Activated CD4-positive, CD25-positive, alpha-beta regulatory T cell (primary cell): ENCODE measurements at places on chromosomes 1 and 21.

- DNase-seq: no peak
These were observed 104.8 kb upstream of the ATP1A1 start for GRCh38 chr1:116268211-116268610.

GRCh38 chr21:14308234-14308633 lies 74.7 kb downstream of the HSPA13 start:
- no peak for DNase-seq

DNA sequence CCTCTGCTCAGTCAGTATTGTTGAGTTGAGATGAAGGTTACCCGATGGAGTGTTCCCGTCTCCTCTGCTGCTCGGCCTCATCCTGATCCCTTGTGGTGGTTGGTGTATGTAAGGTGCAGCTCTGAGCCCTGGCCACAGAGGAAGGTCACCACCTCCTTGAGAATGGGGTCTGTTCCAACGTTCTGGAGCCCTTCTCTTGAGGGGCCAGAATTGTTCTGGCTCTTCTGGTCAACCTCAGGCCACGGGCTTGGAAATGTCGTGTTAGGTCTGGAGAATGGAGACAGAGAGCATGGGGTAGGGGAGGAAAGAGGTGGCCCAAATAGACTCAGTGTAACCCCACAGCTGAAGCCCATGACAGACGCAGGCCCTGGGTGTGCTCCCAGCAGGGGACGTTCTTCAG lies 62.3 kb upstream of the ETV3 start:
- DNase-seq: no peak

GRCh38 chr1:156295391-156295947 lies at the start of gene GLMP:
TSS of gene GLMP (minus strand) at chr1:156295679. CDS start at chr1:156295645, 34 bp downstream.
- peak; percentile 29 for DNase-seq

- no peak for DNase-seq
These were observed 231.4 kb downstream of the CHRM3 start for GRCh38 chr1:239617731-239618130.

DNA sequence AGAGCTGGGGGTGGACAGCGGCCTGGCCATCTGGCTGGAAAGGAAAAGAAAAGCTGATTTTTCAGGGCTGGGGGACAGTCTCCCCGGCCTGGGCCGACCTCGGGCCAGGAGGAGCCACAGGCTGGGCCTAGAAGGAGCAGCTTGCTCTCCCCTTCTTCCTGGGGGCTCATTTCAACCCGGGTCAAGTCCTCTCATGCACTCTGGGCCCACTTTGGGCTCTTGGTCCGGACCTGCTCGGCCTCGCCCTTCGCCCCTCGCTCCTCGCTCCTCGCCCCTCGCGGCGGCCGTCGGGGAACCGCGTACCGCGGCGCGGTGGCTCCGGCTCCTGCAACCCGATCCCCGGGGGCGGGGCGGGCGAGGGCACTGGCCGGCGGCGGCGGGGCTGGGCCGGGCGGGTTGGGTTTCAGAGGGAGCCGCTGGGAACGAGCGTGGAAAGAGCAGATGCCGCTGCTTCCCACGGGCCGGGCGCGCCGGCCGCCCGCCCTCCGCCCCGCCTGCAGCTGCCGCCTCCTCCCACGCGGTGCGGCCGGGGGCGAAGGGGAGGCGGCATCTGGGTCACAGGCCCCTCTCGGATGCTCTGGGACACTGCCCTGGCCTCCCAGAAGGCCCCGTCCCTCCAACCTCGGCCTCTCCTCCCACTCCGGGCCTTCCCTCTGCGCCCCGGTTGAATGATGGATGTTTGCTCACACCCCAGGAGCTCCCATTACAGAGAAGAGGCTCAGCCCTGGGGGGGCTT lies 6.6 kb downstream of the HEYL start:
- no peak for DNase-seq

- no peak for DNase-seq
These were observed at the start of gene KAZN for GRCh38 chr1:14598498-14599182. TSS of gene KAZN (plus strand) at chr1:14598685.

- no peak for DNase-seq
These were observed 54.3 kb upstream of the ASB17 start for GRCh38 chr1:75986478-75986877.

DNA sequence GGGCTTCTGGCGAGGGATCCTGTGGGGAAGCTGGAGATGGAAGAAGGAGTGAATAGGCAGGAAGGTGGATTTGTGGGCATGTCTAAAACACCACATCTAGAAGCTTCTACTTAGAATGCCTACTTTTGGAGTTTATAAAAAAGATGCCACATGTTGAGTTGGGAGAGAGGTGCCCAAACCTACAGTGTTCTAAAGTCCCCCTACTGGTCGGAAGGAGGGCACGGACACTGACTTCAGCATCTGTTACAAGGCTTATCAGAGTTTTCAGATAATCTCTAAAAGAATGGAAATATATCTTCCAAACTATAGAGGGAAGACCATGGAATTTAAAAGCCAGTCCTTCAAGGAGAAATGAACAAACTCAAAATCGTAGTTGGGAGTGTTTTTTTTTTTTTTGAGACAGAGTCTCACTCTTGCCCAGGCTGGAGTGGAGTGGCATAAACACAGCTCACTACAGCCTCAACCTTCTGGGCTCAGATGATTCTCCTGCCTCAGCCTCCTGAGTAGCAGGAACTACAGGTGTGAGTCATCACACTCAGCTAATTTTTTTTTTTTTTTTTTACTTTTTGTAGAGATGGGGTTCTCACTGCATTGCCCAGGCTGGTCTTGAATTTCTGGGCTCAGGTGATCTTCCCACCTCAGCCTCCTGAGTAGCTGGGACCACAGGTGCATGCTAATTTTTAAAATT lies 14.8 kb downstream of the IBA57 start:
- DNase-seq: no peak

DNA sequence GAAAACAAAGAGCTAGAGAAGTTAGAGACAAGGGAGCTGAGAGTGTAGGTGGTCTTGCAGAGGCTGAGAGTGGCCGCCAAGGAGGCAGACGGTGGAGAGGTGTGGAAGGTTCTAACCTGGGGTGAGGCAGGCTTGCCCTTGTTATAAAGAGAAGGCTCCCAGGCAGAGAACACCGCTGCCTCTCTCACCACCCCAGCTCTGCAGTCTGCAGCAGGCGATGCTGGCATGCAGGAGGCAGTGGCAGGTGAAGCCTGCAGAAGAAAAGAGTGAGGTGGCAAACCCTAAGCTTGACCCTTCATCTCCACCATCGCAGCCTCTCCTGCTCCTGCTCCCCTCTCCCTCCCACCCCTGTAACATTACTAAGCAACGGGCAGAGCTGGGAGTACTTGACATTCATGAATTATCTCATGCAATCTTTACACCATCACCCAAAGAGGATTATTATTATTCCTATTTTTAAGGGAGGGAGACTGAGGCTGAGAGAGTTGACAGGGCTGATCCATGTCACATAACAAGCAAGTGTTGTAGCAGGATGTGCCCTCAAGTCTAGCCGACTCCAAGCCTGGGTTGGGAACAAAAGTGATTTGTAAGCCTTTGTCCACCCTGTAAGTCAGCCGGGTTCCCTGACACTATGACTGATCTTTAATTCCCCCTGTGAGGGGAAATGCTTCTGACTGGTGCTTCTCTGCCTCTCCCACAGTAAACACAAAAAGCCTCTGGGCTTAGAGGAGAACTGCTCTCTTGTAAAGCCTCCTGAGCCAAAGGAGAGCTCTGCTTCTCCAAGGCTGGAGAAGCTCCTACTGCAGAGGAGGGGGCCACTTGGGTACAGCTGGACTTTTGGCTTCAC lies 36.1 kb downstream of the KANK4 start:
- no peak for DNase-seq

DNA sequence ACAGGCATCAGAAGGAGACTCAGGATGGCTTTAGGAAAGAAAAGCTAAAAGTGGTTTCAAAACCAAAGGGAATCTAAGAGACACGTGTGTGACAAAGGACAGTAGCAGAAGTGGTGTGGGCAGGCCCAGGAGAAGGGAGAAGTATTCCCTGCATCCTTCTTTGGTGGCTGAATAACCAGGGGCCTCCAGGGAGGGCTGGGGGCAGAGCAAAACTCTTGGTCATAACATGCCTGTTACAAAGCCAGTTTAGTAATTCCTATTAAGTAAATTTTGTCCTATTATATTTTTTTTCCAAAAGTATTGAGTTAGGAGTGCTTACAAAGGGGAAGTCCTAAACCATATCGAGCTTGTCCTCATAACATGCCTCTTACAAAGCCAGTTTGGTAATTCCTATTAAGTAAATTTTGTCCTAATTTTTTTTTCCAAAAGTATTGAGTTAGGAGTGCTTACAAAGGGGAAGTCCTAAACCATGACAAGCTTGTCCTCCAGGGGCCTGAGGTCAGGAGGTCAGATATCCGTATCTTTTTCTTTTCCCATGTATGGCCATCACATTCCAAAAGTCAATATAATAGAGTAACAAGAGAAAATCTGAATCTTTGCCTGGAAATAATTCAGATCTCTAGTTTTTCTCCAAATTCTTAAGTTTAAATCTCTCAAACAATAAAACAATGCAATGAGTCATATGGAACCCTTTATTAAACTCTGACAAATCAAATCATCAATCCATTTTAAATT lies 509.2 kb downstream of the LTN1 start:
- no peak for DNase-seq

DNA sequence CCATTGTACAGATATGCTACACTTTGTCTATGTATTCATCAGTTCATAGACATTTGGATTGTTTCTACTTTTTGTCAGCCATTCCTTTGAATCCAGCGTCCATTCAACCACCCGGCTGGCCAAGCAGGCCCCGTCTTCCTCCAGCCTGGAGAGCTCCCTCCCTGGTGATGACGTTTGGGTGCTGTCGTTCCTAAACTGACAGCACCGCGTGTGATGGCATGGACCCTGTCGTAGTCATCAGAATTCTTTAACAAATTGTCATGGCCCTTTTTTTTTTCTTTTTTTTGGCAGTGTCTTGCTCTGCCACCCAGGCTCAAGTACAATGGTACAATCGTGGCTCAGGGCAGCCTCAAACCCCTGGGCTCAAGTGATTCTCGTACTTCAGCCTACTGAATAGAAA lies 138.6 kb upstream of the ERRFI1 start:
- DNase-seq: no peak

DNA sequence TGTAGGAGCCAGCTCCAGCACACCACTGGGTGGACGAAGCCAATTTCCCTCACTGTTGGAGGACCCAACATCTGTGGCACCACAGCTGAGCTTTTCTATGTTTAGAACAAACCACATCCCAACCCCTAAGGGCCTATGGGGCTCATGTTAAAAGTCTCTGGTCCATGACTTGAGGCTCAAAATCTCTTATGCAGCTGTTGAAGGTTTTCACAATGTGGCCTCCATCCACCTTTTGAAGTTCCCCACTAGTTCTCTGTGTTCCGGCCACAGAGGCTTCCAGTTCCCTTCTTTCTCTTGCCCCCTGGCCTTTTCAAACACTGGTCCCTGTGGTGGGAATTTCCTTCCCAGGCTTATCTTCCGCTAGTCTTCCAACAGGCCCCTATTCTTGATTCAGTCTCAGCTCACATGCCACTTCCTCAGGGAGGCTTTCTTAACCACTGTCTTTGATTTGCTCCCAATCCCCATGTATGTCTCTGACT lies 3.9 kb upstream of the IFNLR1 start:
- no peak for DNase-seq

GRCh38 chr1:1432951-1433803 lies 2.3 kb upstream of the VWA1 start:
- no peak for DNase-seq

DNA sequence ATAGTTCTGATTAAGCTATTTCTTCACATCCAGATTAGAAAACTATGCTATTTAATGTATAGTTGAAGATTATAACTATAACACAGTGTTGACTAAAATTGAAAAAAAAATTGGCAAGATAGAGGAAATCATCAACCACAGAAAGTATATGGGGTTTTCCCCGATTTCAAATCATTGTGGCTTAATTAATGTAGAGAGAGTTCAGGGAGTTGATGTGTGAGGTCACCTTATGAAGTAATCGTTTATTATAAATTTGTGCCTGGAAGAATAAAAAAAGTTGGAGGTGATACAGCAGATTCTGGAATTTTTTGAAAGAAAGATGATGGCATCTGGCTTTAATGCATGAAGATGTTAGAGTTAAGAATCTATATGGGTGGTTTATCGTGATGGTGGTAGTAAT lies 84.3 kb downstream of the PTGS2 start:
- no peak for DNase-seq

GRCh38 chr1:244100704-244101453 lies 49.8 kb downstream of the ZBTB18 start:
- no peak for DNase-seq

GRCh38 chr1:155078469-155079209 lies at the start of gene EFNA3:
TSS of gene EFNA3 (plus strand) at chr1:155078837. CDS start at chr1:155078942, 105 bp downstream.
- peak; percentile 33 for DNase-seq

DNA sequence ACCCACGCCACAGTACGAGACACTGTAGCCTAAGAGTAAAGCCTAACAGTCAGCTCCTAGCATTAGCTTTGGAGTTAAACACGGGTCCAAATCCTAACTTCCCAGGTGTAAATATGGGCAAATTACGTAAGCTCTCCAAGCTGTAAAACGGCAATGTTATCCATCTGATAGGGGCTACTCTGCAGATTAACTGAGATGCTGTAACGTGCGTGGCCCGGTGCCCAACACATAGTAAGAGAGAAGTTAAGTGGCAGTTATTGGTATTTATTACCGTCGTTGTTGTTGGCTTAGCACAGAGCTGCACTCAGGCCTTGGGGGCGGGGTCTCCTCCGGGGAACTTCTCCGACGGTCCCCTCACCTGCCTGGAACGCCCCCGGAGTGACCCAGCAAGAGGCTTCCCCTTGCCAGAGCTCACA lies 457 bp downstream of the TRAPPC3 start:
- no peak for DNase-seq

GRCh38 chr1:101484689-101485338 lies 248.0 kb downstream of the S1PR1 start:
- DNase-seq: no peak

GRCh38 chr1:44371206-44371605 lies 16.1 kb upstream of the ERI3 start:
- no peak for DNase-seq

DNA sequence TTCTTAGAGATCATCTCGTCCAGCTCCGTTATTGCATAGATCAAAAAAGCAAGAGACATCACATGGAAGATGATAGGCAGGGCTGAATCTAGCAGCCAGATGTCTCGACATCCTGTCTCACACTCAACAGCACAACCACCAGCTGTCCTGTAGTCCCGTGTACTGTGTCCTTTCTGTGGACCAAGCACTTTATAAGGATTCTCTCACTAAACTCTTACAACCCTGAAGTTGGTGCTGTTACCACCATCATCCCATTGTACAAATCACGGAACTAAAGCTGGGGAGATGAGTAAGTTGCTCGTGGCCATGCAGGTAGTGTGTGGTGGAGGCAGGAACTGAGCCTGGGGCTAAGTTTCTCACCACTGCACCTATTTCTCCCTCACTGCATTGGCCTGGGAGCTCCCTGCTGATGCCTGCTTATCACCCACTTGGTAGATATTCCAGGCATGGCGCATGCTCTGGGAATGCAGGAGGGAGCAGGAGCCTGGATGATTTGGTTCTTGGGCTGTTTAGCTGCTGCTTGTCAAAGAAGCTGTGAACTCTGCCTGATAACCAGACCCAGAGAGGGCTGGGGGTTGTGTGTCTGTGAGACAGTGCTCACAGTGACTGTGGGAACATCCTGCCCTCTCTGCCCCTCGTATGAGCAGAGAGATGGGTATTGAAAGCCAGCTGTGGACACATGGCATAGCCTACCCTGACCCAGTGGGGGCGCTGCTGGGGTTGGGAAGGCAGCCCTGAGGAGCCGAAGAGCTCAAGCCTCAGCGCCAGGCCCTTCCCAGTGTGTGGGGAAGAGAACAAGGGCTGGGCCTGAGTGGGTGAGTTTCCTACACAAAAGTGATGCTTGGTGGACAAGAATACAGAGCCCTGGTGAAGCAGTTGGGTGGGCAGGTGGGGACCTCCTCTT lies 13.6 kb downstream of the PPFIA4 start:
- no peak for DNase-seq

- DNase-seq: no peak
These were observed 18.6 kb downstream of the POU2F1 start for GRCh38 chr1:167239257-167239656.

- no peak for DNase-seq
These were observed 398.5 kb upstream of the VAMP3 start for GRCh38 chr1:7372477-7373120.
